Esophagus muscularis mucosa (tissue), 4 donors: ENCODE measurements at places on chromosomes 5 and 9. TPM values are rescaled to one million over a fixed set of nuclear protein-coding genes. Genes with fewer than 3 reads are reported as not detected.

- H3K27me3 ChIP-seq, result no peaks in the 10 kb centered on the region
- no peak overlapping the region for H3K4me3 ChIP-seq
- no peak overlapping the region for H3K27ac ChIP-seq
- H3K4me1 ChIP-seq, result peaks cover 8% of the 10 kb centered on the region
- no peak for DNase-seq
- no peaks in the 10 kb centered on the region for H3K36me3 ChIP-seq
Measured at GRCh38 chr9:133485531-133486260, 6.8 kb upstream of the SLC2A6 start.

GRCh38 chr5:112583166-112583565 is 154.5 kb upstream of the APC start:
- no peaks in the 10 kb centered on the region for H3K27me3 ChIP-seq
- peak; percentile 66 for DNase-seq
- H3K4me1 ChIP-seq, result no peaks in the 10 kb centered on the region
- no peak overlapping the region for H3K27ac ChIP-seq
- no peaks in the 10 kb centered on the region for H3K36me3 ChIP-seq
- H3K4me3 ChIP-seq, result no peak overlapping the region

DNA sequence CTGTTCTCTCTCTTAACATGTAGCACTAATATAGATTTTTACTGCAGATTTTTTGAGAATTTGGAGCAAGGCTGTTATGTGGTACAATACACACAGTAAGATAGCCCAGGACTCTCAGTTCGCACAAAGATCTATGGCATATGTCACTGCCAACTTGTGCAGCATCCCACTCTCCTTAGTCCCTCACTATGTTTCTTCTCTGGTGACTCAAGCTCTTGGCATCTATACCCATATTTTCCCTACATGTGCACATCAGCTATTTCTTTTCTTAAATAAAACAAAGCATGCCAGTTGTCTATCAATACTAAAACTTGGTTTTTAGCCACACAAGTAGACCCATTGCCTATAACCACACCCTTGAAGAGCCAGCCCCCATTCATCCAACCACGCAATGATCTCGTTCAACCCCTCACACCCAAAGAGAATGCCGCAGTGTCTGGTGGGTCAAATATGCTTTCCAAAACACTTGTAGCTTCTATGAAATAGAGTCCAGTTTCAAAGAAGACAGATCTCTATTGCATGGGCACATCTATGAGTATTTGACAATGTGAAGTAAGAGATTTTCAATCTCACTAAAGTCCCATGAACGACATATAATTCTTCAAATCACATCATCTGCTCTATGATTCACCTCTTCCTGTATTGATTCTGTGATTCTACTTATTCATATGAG is 18.2 kb upstream of the IL7R start:
- DNase-seq, result no peak
- H3K4me3 ChIP-seq, result no peak overlapping the region
- H3K4me1 ChIP-seq, result no peaks in the 10 kb centered on the region
- no peaks in the 10 kb centered on the region for H3K27me3 ChIP-seq

GRCh38 chr9:110545705-110546104 is 33.8 kb downstream of the SVEP1 start:
- no peaks in the 10 kb centered on the region for H3K36me3 ChIP-seq
- DNase-seq, result no peak
- H3K27me3 ChIP-seq, result no peaks in the 10 kb centered on the region
- H3K4me3 ChIP-seq, result no peak overlapping the region
- no peak overlapping the region for H3K27ac ChIP-seq
- H3K4me1 ChIP-seq, result peaks cover 42% of the 10 kb centered on the region

GRCh38 chr5:142286111-142286510 is 38.7 kb downstream of the SPRY4 start:
- no peak overlapping the region for H3K27ac ChIP-seq
- no peaks in the 10 kb centered on the region for H3K36me3 ChIP-seq
- H3K4me1 ChIP-seq, result peaks cover 10% of the 10 kb centered on the region

DNA sequence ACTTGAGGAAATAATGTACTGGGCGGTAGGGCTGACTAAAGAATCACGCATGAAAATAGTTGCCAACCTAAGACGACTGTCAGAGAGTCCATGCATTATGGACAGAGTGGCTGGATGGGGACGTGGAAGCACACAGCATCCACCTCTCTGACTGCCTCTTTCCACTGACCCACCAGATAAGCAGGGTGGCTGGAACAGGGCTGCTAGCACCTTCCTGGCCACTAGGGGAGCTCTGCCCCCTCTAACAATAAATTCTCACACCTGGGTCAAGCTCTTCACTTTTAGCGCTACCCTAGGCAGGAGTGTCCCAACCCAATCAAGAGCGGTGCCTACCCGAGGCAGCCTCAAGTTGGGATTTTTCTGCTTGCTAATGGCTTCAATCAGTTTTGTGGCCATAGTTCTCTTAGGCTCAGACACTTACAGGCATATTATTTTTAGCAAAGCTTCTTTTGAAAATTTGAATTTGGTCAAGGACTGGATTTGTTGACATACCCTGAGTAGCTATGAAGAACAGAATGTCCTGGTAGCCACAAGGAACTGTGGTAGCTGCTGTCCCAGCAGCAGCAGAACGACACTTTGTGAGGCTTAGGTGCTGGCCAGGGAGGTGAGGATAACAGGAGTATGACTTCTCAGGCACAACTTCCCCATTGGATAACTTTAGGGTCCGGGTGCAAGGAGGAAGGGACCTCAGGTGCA is 6.9 kb upstream of the TPM2 start:
- H3K36me3 ChIP-seq, result peaks cover 62% of the 10 kb centered on the region
- H3K27ac ChIP-seq, result peak overlapping the region; percentile 97
- no peaks in the 10 kb centered on the region for H3K27me3 ChIP-seq
- no peak overlapping the region for H3K4me3 ChIP-seq
- peaks cover 69% of the 10 kb centered on the region for H3K4me1 ChIP-seq

The ANKRD31 gene
- under 0.01 TPM for total RNA-seq

DNA sequence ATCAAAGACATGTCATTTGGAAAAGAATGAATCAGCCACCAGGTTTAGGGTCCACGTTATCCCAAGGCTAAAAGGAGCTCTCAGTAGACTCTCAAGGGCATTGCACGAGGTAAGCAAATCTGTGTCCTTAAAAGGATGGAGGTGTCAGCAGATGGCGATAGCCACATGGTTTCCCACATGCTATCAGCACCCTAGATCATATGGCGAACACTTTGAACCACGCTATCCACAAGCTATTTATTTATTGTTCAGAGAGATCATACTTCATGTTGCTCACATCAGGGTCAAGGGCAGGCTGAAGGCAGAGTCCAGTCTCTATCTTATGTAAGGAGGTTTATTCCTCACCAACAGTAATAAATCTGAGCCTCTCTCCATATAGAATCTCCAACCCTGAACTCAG is 43.7 kb downstream of the CDH6 start:
- H3K4me3 ChIP-seq, result no peak overlapping the region
- no peaks in the 10 kb centered on the region for H3K27me3 ChIP-seq
- H3K27ac ChIP-seq, result no peak overlapping the region
- H3K36me3 ChIP-seq, result no peaks in the 10 kb centered on the region

- H3K27ac ChIP-seq, result peak overlapping the region; percentile 90
- H3K4me1 ChIP-seq, result peaks cover 36% of the 10 kb centered on the region
- DNase-seq, result no peak
- no peaks in the 10 kb centered on the region for H3K36me3 ChIP-seq
Measured at GRCh38 chr5:62306896-62307689, 1.1 kb downstream of the KIF2A start.

DNA sequence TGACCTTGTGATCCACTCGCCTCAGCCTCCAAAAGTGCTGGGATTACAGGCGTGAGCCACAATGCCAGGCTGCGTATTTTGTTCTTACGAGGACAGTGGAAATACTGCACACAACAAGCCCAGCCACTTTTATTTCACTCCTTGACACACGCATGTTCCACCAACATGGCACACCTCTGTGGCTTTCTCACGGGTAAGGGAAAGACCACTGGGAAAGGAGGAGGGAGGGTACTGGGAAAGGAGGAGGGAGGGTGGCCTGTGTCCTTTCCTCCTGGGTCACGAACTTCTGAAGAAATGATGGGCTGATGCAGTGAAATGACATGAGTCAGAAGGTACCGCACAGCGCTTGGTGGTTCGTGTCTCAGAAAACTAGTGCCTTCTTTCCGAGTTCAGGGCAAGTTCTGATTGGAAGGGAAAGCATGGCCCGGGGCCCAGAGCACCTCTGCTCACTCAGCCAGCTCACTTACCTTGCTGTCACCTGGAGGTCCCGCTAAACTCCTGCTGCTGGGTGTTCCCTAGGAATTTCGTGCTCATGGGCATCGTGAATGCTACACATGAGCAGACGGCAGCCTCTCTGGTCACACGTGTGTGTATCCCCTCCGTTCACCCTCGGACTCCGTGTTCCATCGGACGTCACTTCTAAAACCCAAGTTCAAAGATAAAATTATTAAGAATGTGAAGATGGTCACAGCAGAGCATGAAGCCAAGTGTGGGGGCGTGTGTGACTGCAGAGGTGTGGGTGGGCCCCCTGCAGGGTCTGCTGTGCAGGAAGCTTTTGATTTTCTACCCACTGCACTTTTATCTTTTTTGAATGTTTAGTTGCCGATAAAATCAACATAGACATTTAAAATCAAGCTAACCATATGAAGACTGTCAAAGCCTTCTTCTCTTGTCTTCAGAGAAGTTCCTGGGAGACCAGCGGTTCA is 42.9 kb downstream of the LAMC3 start:
- DNase-seq, result no peak
- H3K4me1 ChIP-seq, result peaks cover 1% of the 10 kb centered on the region
- H3K27me3 ChIP-seq, result no peaks in the 10 kb centered on the region
- no peaks in the 10 kb centered on the region for H3K36me3 ChIP-seq
- H3K4me3 ChIP-seq, result no peak overlapping the region

GRCh38 chr9:136648751-136649150 is 14.0 kb upstream of the EGFL7 start:
- peaks cover 17% of the 10 kb centered on the region for H3K4me1 ChIP-seq
- DNase-seq, result no peak
- peaks cover 44% of the 10 kb centered on the region for H3K27me3 ChIP-seq
- no peak overlapping the region for H3K4me3 ChIP-seq
